ENCODE measurements at places on chromosomes 3 and 15.

GRCh38 chr3:119400466-119400865 lies 62.9 kb downstream of the TMEM39A start:
- no peak for DNase-seq

DNA sequence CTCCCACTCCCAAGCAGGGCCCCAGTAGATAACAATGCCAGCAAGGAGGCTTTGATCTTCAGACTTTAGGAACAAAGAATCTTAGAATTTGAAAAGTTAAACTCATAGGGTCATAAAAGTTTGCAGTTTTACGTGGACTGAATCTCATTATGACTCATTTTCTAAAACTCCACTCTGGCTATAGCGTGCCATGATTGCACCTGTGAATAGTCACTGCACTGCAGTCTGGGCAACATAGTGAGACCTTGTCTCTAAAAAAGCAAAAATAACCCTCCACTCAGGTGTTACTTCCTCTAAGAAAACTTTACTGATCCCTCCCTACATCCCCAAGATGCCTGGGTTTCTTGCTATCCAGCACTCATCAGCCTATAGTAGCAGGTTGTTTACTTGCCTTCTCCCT lies 104.5 kb downstream of the IL20RB start:
- DNase-seq, result no peak

DNA sequence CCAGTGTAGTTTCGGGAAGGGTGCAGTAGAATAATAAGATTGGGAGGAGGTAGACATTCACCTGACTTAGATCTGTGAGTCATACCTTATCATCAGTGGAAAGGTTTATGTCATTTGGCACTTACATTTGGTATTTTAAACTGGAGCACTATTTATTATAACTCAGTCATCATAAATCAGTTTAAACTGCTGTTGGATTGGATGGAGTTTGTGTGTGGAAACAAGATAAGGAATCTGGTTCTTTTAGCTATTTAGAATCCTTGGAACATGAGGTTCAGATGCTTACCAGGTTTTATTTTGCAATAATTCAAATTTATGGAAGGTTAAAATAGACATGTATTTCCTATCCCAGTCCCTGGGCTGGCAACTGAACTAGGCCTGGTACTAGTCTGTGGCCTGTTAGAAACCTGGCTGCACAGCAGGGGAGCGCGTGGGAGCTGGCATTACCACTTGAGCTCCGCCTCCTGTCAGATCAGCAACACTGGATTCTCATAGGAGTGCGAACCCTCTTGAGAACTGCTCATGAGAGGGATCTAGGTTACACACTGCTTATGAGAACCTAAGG lies 34.5 kb downstream of the ZFAND6 start:
- no peak for DNase-seq

DNA sequence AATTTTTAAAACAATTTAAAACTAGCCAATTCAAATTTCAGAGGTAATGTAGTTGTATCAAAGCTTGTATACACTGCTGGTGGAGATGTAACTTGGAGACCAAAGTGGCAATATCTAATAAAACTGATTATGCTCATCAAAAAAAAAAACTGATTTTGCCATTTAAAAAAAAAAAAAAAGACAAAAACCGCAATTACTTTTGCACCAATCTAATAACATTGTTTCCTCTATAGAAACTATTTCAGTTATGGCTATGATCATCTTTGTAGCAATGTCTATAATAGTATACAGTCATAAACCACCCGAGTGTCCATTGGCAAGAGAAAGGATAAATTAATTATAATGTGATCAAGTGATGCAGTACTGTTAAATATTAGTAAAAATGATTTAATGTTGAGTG lies 149.3 kb upstream of the SEMA6D start:
- no peak for DNase-seq

DNA sequence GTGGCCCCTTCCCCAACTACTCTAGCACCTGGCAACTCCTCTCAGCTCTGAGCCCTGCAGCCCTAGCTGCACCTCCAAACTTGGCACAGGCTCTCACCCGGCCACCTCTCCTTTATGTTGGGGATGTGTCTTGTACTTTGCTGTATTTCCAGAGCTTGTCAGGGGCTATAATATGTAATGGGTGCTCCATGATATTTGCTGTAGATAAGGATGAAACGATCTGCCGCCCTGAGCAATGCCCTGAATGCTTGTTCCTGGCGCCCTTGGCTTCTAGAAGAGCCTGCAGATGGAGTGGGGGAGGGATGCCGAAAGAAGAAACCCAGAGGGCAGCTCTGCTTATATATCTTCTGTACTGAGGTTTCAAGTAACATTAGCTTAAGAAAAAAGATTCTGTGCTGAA lies 35.9 kb upstream of the ZBTB38 start:
- no peak for DNase-seq

DNA sequence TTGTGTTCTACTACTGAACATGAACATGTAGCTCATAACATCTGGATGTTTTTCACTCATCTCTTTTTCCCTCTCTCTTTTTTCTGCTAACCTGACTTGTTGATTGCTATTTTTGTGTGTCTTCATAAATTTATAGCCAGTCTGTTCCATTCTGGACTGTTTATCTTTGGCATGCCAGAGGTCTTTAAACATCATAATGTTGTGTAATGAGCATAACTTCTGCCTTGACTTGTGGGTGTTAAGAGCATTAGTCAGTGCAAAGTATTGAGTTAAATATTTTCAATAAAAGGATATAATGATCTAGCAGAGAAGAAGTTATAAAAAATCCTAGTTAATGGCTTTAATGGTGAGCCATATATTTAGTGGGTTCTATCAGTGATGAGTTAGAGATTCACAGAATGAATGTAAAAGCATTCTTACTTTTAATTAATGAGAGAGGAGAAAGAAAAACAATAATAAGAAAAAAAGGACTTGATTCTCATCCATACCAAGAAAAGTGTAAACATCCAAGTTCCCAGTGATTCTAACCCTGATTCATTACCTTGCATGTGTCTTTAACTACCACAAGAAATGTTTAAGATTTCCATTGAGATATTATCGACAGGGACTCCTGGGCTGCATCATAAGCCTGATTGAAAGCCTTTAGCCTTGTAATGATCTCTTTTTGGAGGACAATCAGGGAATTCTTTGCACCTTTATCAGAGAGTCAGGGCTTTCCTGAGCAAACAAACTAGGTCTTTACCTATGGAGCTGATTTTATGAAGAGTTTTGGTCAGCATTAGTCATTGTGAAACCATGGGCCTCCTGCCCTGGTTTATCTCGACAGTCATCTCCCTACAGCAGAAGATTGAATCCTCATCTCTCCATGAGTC lies 22.9 kb downstream of the MITF start:
- no peak for DNase-seq

- no peak for DNase-seq
These were observed 108.5 kb downstream of the GLDN start for GRCh38 chr15:51450001-51450400.

DNA sequence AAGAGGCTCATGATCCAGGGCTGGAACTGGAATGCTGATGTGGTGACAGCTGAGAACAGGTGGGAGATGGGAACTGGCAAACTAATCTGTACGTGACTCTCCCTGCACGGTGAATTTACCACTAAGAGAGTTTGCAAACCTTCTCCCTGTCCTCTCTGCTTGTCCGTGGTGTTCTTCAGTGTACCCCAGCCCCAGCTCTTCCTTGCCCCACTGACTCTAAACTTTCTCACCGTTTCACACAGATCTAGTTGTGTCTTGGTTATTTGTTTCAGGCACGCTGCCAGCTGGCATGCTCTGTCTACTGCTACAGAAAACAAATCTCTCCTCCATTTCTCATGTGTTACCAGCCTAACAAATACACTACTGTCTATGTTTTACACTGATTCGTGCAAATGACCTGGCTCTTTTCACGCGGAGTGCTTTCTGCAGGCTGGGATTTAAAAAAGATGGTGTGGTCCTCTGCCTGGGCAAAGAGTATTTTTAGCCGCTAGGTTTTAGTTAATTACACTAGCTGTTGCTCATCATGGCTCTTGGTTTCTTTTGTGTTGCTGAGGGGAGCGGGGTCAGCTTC lies 192.7 kb upstream of the LRIG1 start:
- no peak for DNase-seq

GRCh38 chr15:70197945-70198361 lies 100.2 kb upstream of the TLE3 start:
- no peak for DNase-seq

DNA sequence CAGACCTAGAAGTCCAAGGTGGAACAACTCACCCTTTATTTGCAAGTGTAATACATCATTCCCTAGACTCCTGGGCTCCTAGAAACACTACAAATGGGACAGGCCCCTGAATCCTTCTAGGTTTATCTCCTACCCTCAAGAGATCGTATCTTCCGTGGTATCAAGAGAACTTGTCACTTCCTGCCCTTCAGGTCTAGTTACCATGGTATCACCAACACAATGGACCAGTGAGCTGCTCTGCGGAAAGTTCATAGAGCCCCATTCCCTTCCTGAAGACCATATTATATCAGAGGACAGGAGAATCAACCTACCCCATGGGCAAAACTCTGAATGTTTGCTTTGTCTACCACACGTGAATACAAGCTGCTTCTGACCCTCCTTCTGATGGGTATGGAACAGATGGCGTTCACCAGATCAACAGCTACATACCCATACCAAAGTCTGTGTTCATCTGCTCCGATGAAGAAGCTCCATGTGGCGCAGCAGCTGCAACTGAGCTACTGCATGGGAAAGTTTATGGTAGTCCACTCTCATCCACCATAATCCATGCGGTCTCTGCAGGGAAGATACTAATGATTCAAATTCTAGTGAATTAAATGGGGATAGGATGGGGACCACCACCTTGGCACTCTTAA lies 84.6 kb upstream of the KLF13 start:
- no peak for DNase-seq

DNA sequence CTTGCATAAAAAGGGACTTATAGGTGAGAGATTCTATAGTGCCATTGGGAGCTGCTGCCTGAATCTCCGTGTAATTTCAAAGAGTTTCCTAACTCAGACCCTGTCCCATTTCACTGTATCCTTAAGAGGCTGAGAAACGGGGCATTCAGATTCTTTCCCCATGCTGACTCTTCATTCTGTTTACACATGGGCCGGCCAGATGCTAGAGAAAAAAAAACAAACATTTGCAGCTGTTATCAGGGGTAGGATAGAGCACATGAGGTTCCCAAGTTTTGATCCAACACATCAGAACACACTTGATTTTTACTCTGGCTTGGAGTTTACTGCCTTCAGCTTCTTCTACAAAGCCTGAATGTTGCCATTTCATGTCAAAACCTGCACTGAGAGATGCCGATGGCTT lies 215.9 kb upstream of the TPRG1 start:
- DNase-seq, result no peak

DNA sequence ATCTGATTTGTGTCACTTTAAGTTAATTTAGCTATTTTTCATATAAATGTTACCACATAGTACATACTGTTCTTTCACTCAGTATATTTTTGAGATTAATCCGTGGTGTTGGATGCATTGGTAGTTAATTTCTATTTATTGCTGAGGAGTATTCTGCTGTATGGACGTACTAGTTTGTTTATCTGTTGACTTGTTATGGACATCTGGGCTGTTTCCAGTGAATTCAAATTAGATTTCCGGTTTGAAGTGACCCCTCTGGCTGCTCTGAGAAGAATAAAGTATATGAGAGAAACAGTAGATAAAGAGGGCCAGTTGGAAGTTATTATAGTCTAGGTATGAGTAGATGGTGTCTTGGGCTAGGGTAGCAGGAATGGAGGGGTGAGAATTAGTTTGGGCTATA lies 15.6 kb downstream of the KAT2B start:
- no peak for DNase-seq

DNA sequence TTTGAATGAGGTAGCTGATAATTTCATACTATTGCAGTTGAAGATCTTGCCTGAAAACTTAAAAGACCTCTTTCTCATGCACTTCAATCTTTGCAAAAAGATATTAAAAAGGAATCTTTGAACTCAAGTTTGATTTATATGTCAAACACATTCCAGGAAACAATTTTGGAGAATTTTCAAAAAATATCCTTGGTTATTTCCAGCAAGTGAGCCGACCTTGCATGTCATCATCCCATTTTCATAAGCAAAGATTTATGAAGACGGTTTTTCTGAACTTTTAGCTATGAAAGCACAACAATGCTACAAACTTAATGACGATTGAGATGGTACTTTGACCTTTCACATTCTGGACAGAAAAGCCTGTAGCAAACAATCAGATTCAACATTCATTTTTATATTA lies 95.6 kb downstream of the RFX7 start:
- DNase-seq, result no peak

GRCh38 chr3:31699309-31699953 lies 166.7 kb downstream of the STT3B start:
- no peak for DNase-seq

GRCh38 chr15:52361975-52362494 lies 66.4 kb upstream of the MYO5C start:
- DNase-seq, result no peak

DNA sequence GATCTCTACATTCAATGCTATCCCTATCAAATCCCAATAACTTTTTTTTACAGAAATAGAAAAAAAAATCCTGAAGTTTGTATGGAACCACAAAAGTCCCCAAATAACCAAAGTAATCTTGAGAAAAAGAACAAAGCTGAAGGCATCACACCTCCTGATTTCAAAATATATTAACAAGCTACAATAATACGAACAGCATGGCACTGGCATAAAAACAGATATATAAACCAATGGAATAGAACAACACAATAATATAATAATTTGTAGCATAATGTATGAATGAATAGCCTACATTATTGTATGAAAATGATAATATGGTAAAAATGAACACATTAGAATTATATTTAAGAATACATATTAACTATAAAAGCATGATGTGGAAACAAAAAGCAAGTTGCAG lies 76.7 kb upstream of the TMC3 start:
- no peak for DNase-seq

- DNase-seq, result no peak
These were observed 37.2 kb downstream of the SSUH2 start for GRCh38 chr3:8607234-8608040.

DNA sequence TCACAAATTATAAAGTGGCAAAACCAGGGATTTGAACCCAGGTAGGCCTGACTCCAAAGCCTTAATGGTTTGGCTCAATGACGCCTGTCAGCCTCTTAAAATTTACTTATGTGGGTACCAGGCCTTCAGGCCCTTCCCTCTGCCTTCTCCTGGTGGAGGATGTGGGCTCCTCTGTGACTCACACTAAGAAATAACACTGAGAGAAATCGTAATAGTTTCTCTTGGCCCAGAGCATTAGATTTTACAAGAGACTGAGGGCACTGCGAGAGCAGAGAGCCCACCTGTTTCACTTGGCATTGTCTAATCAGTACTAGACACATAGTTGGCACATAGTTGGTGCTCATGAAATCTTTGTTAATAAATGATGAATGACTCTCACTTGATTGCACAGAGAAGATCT lies 505.2 kb downstream of the SHQ1 start:
- DNase-seq, result no peak
